D721Med (cell line): ENCODE measurements at places on chromosomes 1 and 21.

DNA sequence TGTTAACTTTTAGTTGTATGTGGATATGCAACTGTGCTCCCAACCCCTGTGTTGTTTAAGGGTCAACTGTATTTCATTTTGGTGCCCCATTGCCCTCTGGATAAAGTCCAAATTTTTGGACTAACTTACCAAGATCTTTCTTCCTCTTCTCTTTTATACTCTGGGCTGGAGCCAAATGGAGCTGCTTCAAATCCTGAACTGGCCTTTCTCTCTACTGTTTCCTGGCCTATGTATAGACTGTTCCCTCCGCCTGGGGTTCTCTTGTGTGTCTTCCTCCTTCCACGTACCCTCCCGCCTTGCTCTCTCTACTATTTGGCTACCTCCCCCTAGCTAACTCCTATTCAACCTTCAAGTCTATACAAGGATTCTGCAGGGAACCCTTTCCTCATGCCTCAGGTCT lies 8.4 kb upstream of the CDC14A start:
- DNase-seq: no peak

DNA sequence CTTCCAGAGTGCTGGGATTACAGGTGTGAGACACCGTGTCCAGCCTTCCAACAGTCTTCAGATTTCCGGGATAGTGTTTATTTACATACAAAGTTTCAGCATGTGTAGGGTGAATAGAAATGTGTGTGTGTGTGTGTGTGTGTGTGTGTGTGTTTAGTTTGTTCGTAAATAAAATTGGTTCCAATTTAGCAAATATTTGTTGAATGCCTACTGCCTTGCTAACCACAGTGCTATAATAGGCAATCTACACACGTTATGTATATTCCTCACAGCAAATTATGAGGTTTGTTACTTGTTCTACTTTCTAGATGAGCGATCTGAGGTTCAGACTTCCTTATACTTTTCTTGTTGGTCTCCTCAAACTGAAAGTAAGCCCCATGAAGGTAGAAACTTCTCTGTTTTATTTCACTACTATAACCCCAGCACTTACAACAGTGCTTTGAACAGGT lies 32.8 kb upstream of the EPS15 start:
- no peak for DNase-seq

GRCh38 chr1:59183749-59184317 lies 113.1 kb upstream of the FGGY start:
- DNase-seq: no peak

DNA sequence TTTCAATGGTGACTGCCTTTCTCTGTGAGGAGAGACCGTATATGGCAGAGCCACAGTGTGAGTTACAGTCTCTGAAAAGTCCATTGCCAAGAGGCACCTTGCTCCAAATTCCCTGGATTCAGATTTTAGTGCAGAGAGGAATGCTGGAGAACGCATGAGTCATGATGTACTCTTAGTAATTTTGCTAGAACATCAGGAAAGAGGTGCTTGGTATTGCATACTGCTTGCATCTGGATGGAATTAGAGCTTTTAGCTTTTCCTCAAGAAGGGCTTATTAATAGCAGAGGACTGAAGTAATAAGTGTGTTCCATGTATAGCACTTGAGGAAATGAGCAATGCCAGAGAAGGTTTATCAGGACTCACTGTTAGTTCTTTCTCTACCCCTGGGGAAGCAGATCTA lies 40.5 kb upstream of the AKT3 start:
- no peak for DNase-seq

DNA sequence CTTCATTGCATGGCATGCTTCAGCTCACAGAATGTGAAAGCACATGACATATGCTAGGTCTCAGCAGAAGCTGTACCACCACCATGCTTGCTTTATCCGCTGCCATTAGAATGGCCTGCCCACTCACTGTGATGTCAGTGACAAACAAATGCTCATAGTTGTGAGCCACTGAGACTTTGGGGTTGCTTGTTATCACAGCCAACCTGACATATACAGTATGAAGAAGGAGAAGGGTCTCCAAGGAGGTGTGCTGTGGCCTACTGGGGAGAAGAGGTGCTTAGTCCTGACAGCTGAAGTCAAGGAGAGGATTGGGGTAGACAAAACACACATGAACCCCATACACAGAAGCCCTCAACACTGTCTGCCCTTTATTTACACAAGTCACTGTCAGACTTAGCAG lies 19.5 kb upstream of the TENT5C start:
- DNase-seq: no peak

DNA sequence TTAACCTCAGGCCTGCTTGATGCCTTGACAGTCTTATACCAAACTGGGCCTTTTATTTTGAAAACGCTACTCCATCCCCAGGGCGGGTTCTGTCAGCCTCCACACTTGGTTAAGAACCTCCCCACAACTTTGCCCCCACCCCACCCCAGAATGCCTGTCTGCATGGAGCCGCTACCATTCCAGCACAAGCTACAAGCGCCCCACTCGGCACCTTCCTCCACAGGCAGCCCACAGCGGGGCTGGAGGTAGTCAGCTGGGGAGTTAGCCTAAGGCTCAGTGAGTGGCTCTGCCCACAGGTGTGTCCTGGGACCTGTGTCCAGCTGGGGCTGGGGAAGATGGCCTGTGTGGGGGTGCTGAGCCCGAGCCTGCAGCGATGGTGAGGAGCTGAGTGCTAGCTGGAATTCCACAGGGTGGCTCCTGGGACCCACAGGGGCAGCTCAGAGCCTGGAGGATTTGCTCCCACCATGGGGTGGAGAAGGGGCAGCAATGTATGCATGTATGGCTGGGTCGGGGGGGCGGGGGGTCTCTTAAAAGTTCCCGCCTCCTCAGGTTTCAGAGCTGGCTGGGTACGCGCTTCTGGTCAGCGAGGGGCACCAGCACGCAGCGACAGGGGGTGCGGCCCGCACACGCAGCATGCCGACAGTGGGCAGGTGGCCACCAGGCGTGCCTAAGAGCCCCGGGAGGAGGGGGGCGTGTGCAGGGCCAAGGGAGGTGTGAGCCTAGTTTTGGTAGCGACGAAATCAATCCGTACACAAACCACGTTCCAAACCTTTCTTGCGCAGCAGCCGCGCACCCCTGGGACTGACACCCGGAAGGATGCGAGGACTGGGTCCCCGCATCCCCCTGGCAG lies 917 bp downstream of the ETNK2 start:
- DNase-seq: no peak

DNA sequence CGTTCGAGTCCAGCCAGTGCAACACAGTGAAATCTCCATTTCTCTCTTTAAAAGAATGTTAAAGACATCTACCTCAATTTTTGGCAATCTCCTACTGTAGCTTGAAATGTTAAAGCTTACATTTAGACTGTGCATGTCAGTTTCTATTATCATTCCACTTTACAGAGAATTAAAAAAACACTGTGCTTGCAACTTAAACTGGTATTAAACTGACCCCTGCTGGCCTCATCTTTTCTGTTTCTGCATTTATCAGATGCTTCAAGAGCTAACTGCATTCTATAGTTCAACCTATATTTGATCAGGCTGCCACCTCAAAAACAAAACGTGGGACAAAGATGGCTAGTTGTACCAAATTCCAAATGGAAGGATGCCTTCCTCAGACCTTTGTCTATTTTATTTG lies 226.5 kb downstream of the SMYD3 start:
- no peak for DNase-seq

DNA sequence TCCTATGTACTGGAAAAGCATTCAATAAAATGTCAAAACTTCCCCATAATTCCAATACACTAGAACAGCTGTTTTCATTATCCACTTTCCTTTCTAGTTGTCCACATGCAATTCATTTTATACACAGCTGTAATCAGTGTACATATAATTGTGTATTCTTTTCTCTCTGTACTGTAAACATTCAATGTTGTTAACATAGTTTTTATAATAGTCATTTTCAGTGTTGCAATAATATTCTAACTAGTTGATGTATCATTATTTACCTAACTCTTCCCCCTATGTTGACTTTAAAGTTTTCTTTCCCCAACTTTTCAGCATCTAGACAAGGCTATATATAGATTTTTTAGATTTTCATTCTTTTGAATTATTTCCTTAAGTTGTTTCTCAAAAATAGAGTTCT lies 44.4 kb downstream of the DIPK1A start:
- no peak for DNase-seq

DNA sequence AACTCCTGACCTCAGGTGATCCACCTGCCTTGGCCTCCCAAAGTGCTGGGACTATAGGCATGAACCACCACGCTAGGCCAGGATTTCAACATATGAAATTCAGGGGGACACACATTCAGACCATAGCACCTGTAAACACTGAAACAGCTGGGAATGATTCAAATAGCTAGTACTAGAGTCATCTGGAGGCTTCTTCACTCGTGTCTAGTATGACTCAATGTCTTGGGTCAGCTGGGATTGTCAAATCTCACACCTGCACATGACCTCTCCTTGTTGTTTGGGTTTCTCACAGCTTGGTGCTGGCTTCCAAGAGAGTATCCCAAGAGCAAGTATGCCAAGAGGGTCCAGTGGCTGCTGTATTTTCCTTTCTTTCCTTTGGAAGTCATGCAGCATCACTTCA lies 75.1 kb downstream of the PGM1 start:
- no peak for DNase-seq

DNA sequence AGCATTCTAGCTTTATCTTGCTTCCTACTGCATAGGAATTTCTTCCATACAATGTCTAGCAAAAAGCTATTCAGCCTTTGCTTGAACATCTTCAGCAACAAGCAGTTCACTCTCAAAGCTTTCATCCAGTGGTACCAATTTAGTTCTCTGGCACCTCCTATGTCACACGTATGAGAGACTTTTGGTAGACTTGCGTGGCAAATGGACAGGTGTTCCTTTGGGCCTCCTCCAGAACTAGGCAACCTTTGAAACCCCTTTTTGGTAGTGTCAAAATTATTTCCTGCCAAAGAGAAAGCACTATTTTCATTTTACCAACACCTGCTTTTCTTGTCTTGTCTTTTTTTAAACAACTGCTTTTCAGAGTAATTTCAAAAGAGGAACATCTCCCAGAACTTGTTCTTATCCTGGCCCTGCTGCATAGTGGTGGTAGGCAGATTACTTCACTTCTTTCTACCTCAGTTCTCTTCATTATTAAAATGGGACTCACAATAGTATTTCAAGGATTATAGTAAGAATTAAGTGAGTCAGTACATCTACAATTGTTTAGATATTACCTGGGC lies 122.4 kb downstream of the MAST2 start:
- no peak for DNase-seq

- no peak for DNase-seq
Measured at GRCh38 chr21:33751120-33751519, 108.8 kb downstream of the ITSN1 start.

- DNase-seq: no peak
Measured at GRCh38 chr21:42733037-42733627, 79.7 kb downstream of the PDE9A start.

DNA sequence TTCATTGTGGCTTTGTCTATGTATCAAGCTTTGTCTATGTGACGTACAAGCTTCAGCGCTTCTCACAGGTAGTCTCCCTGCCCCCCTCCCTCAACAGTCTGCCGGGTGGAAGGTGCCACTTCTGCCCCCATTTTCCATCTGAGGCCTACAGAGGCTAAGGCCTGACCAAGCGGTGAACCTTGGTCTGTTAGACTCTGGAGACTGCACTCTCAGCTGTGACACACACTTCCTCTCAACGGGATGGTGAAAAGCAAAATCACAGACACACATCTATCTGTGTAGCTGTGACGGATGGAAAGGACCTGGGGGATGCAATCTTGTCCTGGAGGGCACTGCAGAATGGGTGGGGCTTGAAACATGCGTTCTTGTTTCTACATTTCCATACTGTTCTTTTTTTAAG lies 152.9 kb upstream of the EDN2 start:
- DNase-seq: no peak
